ENCODE measurements at places on chromosomes 3 and 15.

- no peak for DNase-seq
Measured at GRCh38 chr3:138796761-138797160, 38.0 kb downstream of the PIK3CB start.

DNA sequence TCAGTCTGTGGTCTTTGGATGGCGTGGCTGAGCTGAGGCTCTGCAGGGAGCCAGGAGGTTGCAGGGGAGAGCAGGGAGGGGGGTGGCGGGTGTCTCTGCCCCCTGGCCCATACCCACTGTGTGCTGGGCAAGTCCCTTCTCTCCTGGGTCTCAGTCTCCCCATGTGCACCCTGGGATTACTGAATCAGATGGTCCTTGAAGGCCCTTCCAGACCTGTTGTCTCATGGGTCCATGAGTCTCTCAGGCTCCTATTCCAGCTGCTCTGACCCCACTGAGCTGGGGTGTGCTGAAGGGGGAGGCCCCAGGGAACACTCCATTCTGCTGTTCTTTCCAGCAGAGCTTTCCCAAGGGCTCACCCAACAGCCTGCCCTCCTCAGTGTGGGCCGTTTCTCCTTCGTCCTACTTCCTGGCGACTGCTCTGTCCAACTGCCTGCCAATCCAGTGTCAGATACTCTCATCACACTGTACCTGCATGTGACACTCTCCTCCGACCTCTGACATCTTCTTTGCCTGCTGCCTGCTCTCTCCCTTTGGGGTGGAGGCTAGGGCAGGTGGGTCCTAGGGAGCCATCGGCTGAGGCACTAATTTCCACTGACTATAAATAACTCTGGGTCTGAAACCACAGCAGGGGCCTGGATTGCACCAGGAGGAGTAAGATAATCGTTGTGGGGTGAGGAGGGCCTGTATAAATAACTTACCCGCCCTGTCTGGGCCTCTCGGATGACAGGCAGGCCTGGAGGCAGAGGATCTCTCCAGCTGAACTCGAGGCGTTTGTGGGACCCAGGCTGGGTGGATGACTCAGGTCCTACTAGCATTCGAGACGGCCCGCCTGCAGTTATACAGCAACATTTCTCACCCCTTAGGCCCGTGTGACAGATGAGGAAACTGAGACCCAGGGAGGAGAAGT lies 67.1 kb downstream of the ATP2B2 start:
- DNase-seq: no peak

- no peak for DNase-seq
Measured at GRCh38 chr15:64017082-64017588, 29.1 kb downstream of the DAPK2 start.

- no peak for DNase-seq
Measured at GRCh38 chr3:124014366-124014942, 22.5 kb upstream of the ROPN1 start.

DNA sequence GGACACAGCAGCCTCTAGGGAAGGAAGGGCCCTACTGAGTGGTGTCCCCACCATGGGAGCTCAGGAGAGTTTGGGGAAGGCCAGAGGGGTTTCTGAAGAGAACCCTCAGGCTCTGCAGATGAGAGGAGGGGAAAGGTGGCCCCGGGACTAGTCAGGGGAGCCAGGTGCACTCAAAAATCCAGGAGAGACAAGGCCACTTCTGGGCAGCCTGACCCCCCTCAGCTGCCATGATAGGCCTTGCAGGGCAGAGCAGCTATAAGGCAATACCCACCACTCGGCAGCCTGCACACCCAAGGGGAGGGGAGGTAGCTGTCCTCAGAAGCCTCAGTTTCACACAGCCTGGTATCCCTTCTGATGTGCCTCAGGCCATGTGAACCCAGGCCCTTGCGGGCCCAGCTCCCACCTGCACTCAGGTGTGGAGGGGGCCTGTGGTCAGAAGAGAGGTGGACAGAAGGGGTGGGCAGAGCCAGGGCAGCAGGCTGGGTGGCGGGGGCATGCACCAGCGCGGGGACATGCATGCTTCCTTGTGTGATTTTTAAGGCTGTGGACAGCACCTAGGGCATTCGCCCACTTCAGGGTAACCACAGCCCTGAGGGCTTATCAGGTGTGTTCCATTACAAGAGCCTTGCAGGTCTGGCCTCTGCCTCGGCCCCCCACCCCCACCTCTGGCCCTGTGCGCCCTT lies 34.6 kb downstream of the SRPRB start:
- no peak for DNase-seq

- no peak for DNase-seq
Measured at GRCh38 chr15:99142562-99142961, 37.7 kb downstream of the SYNM start.

DNA sequence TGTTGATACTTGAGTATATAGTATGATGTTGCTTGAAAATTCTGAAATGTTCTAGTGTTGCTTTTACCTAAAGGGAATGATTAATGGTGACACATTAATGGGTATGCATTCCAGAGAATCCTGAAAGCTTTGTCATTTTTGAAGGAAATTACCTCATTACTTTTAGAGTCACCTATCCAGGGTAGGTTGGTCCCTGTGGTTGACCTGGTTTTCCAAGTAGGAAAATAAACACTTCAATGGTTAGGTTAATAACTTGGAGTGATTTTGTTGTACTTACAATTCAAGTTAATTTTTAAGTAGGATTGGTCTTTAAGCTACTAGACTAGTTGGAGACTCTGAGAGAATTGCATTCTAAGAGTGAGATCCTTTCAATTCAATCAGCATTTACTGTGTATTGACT lies 31.0 kb downstream of the MITF start:
- DNase-seq: no peak

DNA sequence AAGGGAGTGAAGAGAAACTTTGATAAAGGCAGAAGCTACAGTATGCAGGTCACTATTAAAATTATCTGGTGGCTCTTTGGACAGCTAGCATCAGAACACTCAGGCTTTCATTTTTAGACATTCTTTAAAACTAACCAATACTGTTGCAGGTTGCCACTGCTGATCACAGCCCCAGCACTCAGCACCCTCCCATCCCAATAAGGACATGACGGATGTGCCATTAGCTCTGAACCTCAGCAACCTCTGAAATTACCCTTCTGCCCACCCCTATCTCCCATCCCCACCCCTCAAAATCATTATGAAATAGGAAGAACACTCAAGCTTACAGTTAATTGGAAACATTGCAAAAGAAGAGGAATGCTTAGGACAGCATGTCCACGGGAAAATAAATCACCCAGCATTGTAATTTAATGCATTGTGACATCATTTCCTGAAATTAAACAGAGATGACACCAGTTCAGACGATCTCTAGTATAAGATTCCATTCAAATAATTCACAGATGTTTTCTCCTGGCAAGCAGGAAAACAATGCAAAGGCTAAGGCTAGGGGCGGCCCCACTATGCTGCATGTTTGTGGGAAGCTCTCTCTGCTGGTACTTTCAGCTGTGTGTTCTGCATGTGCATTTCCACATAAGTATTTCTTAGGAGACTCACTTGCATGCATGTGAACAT lies 71.6 kb downstream of the MEIS2 start:
- no peak for DNase-seq

DNA sequence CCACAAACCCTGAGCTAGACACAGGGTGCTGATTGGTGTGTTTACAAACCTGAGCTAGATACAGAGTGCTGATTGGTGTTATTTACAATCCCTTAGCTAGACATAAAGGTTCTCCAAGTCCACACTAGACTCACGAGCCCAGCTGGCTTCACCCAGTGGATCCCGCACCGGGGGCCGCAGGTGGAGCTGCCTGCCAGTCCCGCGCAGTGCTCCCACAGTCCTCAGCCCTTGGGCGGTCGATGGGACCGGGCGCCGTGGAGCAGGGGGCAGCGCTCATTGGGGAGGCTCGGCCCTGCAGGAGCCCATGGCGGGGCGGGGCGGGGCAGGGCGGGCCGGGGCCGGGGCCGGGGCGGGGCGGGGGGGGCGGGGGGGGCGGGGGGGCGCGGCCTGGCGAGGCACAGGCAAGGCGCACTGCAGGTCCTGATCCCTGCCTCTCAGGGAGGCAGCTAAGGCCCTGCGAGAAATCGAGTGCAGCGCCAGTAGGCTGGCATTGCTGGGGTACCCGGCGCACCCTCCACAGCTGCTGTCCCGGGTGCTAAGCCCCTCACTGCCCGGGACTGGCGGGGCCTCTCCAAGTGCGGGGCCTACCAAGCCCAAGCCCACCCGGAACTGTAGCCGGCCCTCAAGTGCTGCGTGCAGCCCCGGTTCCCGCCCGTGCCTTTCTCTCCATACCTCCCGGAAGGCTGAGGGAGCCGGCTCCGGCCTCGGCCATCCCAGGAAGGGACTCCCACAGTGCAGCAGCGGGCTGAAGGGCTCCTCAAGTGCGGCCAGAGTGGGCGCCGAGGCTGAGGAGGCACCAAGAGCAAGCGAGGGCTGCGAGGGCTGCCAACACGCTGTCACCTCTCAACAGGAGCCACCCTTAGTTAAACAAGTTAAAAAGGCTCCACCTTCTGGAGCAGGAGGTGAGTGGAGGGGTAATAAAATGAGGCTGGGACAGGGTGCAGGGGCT lies 9.8 kb upstream of the TMEM40 start:
- no peak for DNase-seq

DNA sequence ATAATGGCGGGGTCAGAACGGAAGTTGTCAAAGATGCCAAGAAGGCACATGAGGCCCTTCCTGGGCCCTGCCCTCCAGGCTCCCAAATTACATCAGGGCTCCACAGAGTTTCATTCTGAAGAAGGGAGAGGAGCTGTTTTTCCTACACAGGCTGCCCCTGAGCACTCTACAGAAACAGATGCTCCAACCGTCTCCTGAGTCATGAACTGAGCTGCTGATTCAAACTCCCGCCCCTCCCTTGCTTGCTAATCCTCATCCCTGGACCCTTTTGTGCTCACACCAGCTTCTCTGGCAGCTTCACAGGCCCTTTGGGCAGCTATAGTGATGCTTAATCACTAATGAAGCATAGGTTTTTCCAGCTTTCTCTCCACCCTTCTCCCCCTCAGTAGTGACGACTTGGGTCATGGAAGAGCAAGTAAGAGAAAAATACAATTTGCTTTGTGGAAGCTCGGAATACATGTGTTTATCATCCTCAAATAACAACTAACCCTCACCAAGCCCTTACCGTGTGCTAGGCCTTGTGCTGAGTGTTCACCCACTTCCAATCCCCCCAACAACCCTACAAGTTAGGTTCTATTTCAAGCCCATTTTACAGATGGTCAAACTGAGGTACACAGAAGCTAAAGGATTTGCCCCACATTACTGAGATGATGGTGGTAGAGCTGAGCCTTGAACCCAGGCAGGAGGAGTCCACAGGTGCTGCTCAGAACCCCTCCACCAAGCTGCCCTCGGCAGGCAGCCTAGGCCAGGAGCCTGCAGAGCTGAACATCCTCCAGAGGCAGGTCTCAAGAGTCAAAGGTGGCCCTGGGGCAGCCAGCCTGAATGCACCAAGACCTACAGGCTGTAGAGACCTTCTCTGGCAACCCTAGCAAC lies 21.9 kb downstream of the MEGF11 start:
- no peak for DNase-seq

DNA sequence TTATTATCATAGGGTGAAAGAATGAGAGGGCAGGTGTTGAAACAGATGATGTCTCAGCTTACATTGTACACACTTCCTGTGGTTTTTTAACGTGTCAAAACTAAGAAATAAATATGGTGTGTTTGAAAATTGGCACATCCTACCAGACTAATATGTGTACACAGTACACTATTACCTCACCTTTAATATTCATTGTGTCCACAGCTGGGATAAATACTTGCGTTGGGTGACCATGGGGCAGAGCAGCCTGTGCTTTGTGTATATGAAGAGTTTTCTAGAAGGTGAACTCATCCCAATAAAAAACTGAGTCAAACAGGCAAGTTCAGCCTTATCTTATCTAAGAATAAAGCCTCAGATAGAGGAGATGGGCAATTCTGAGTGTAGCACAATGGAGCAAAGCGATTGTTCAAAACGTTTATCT lies 17.3 kb downstream of the SUCNR1 start:
- DNase-seq: no peak

GRCh38 chr15:41465822-41466421 lies 27.8 kb upstream of the ITPKA start:
- no peak for DNase-seq

GRCh38 chr15:89774492-89774891 lies 1.6 kb upstream of the MESP2 start:
- DNase-seq: no peak

GRCh38 chr3:183131735-183132134 lies 30.8 kb downstream of the LAMP3 start:
- no peak for DNase-seq

- DNase-seq: no peak
Measured at GRCh38 chr3:189232790-189233189, 61.0 kb downstream of the TPRG1 start.

DNA sequence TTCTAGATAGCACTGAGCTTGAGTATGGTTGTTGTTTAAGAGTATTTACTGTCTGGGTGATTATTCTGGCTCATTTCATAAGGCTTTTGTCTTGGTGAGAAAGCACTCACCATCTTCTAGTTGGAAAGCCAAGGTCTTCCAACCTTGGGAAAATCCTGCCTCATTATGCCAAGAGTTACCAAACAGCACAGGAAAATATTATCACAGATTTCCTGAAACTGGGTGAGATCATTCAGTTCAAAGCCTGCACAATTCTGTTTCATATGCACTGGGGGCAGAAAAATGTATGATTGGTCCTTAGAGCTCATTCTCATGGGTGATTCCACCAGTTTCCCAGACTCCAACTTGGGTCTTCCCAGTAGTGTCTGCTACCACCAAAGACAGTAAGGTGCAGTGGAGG lies 291.8 kb downstream of the RORA start:
- DNase-seq: no peak

DNA sequence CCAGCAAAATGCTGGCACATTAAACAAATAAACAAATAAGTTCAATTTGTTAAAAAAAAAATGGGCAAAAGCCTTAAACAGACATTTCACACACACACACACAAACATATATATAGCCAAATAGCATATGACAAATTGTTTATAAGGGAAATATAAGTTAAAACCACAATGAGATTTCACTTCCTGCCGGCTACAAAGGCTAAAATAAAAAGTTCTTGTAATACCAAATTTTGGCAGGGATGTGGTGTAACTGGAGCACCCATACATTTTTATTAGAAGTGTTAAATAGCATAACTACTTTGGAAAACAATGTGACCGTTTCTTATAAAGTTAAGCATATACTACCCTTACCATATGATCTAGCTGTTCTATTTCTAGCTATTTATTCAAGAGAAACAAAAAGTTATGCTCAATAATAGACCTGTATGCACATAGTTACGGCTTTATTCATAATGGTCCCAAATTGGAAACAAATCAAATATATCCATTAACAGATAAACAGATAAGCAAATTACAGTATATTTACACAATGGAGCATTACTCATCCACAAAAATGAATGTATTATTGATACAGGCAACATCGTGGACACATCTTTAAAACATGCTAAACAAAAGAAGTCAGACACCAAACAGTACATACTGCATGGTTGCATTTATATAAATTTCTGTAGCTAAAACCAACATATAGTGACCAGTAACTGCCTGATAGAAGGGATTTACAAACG lies 93.9 kb downstream of the EOMES start:
- DNase-seq: no peak

DNA sequence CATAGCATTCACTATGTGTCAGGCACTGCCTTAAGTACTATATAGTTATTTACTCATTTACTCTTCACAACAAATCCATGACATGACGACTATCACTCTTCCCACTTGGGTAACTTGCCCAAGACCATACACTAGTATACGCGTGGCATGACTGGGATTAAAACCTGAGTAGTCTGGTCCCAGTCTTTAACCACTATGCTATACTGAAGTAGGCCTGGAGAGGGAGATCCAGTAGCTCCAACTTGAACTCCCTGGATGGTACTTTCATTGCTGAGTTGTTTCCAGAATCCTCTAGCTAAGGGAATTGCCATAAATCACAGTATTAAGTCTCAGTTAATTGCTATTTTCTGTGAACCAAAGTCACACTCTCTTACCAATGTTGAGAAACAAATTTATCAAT lies 116.2 kb upstream of the LSAMP start:
- DNase-seq: no peak

All from stimulated activated CD8-positive, alpha-beta memory T cell treated with anti-CD3 and anti-CD28 coated beads, Interleukin-7, amount 100 ng/mL, for 1 hour (primary cell).